ENCODE measurements at places on chromosomes 2 and 18.

GRCh38 chr2:227511239-227511930, 39.4 kb downstream of the AGFG1 start:
- no peak for DNase-seq

GRCh38 chr2:1927896-1928568, 183.7 kb upstream of the PXDN start:
- no peak for DNase-seq

- peak; percentile 25 for DNase-seq
These were observed 779.2 kb downstream of the CNTNAP5 start for GRCh38 chr2:124804014-124804940.

- no peak for DNase-seq
These were observed 144.8 kb upstream of the RGPD4 start for GRCh38 chr2:107681936-107682335.

DNA sequence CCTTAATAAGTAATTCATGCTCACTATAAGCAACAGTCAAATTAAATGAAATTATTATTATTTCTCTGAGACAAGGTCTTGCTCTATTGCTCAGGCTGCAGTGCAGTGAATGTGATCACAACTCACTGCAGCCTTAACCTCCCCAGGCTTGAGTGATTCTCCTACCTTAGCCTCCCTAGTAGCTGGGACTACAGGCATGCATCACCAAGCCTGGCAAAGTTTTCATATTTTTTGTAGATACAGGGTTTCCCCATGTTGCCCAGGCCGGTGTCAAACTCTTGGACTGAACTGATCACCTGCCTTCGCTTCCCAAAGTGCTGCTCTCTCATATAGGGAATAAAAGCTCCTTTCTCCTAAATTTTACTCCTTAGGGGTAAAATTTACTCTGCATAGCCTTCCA, 74.9 kb upstream of the GAREM1 start:
- DNase-seq, result no peak

DNA sequence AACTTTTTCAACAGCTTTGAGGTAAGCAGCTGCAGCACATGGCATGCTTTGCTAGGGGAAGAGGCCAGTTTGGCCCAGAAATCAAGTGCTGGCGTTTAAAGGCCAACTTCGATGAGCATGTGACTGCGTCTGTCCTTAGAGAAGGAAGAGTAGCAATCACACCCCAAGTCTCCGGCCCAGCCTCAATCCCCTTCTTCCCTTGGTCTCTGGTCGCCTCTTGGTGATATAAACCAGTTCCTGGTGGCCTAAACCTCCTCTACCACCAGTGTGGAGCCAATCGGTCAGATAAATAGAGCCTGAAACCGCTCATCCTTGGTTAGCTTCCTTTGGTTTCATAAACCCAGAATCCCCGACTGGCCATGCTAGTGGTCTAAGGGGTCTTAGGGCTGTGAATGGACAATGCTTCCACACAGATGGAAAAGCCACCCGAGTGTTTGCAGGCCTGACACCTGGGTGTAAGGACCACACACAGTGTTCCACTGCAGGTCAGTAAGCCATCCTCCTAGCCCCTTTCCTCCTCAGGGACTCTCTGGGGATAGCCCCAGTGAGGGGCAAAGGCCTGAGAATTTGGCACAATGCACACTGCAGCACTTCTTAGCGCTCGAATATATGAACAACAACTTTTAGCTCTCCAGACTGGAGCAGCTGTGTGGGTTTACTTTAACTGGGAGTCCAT, 23.0 kb upstream of the COX7A2L start:
- no peak for DNase-seq

DNA sequence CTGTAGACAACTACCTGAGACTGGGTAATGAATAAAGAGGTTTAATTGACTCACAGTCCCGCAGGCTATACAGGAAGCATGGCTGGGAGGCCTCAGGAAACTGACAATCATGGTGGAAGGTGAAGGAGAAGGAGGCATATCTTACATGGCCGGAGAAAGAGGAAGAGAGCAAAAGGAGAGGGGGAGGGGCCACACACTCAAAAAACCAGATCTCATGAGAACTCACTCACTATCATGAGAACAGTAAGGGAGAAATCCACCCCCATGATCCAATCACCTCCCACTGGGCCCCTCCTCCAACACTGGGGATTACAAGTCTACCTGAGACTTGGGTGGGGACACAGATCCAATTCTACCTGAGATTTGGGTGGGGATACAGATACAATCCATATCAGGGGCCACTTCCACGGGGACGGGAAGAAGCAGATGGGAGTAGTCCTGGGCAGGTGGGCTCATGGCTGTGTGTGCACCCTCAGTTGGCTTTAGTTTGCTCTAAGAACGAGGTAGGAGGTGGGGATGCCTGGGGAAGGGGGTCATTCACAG, 9.9 kb downstream of the MAB21L4 start:
- no peak for DNase-seq

- DNase-seq, result no peak
These were observed 23.2 kb downstream of the AFF3 start for GRCh38 chr2:100119235-100119634.

GRCh38 chr18:6170604-6171003, 244.1 kb downstream of the L3MBTL4 start:
- no peak for DNase-seq
